ENCODE measurements at places on chromosomes 2 and 18. TPM values are rescaled to one million over a fixed set of nuclear protein-coding genes. Genes with fewer than 3 reads are reported as not detected.

DNA sequence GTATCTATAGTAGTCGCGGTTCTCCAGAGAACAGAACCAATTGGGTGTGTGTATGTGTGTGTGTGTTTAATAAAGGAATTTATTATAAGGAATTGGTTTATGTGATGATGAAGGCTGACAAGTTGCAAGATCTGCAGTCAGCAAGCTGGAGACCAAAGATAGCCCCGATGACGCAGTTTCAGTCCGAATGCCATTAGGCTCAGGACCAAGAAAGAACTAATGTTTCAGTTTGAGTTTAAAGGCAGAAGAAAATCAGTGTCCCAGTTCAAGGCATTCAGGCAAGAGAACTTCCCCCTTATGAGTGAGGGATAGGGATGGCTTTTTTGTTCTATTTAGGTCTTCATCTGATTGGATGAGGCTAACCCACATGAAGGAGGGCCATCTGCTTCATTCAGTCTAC lies 221.6 kb downstream of the HNMT start:
- no peak for DNase-seq

- DNase-seq: no peak
Observed at GRCh38 chr2:231412618-231412963, 17.1 kb downstream of the B3GNT7 start.

DNA sequence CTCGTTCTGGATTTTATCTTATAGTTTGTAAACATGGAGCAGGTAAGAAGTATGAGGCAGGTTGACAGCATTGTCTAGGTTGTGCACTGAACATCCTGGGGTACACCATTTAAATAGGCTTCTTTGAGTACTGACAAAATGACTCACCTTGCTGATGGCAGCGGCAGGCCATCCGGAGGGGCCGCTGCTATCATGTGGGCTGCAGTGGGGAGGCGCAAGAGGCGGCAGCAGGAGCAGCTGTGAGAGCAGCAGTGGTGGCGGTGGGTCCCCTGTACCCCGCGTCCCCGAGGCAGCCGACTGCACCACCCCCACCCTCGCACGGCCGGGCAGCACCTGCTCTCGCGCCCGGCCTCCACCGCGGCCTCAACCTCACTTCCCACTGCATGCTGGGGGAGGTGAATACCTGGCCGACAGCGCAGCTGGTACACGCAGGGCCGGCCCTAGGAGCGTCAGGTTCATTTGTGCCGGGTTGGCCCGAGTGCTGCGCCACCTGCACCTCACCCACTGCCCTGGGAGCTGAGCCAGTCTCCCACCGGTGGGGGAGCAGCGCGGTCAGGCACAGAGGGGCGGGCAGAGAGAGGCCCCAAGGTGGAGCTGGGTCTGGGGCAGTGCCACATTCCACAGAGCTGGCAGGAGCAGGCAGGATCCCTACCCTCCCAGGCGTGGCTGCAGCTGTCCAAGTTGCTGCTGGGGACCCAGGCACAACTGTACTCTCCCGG lies 154.5 kb upstream of the RBMS1 start:
- DNase-seq: no peak

DNA sequence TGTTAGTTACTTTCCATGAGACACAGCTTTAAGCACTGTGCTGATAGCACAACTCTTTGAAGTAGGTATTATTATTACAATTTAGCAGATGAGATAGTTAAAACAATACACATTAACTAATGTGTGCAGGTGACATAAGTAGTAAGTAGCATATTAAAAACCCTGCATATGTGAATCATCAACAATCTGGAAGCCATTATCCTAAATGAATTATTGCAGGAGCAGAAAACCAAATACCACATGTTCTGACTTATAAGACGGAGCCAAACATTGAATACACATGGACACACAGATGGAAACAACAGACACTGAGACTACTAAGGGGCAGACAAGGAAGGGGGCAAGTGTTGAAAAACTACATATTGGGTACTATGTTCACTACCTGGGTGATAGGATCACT lies 300.3 kb upstream of the GULP1 start:
- no peak for DNase-seq

GRCh38 chr2:127365211-127365643 lies 22.5 kb downstream of the MAP3K2 start:
- DNase-seq: no peak

DNA sequence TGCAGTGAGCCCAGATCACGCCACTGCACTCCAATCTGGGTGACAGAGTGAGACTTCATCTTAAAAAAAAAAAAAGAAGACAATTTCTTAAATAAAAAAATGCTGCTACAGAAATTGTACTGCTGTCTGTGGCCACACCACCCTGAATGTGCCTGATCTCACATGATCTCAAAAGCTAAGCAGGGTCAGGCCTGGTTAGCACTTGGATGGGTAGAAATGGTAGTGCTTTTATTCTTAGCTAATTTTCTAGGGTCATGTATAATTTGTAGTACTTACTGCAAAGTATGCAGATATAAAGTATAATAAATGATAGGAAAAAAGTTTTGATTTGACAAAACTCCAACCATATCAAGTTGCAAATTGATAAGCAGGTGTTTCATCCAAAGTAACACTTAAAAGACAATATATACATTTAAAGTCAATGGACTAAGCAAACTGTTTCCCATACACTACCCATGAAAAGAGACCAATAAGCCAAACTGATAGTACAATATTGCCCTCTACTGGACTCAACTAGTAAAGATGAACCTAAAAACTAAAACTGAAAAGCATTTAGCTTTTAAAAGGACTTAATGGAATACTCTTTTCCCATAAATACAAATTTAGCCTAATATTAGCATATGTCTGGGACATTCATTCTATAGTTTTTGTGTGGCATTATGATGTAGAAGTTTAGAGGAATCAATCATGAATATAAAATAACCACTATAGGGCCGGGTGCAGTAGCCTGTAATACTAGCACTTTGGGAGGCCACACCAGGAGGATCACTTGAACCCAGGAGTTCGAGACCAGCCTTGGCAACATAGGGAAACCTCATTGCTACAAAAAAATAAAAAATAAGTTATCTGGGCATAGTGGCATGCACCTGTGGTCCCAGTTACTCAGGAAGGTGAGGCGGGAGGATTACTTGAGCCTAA lies 18.6 kb upstream of the PEX13 start:
- no peak for DNase-seq

DNA sequence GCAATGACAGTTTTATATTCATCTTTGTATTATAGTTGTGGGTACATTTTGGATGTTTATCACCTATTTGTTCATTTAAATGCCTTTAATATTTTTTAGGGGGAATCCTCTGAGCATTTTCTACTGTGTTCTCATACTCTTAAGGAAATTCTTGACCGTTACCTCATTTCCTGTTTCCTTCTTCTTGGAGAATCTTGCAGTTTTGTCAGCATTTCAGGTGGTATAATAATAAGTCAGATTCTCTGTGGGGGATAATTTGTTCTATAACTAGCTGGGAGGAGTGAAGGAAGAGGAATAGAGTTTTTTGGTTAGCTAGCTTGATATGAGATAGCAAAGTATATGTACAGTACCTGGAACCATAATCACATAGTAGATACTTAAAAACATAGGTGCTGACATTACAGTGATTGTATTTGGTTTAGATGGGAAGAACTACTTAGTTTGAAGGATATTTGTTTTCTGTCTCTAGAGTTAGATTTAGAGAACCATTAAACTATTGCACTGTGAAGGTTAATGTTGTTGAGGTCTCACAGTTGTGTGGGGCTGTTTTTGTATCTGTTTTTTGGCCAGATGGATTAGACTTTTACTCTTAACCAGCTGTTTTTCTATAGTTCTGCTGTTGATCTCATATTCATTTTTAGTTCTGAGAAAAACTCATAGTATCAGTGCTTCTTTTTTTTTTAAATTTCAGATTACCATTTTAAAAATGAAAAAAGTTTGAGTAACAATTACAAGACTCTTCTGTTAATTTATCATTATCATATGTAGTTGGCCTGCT lies 14.2 kb downstream of the MTX2 start:
- no peak for DNase-seq

DNA sequence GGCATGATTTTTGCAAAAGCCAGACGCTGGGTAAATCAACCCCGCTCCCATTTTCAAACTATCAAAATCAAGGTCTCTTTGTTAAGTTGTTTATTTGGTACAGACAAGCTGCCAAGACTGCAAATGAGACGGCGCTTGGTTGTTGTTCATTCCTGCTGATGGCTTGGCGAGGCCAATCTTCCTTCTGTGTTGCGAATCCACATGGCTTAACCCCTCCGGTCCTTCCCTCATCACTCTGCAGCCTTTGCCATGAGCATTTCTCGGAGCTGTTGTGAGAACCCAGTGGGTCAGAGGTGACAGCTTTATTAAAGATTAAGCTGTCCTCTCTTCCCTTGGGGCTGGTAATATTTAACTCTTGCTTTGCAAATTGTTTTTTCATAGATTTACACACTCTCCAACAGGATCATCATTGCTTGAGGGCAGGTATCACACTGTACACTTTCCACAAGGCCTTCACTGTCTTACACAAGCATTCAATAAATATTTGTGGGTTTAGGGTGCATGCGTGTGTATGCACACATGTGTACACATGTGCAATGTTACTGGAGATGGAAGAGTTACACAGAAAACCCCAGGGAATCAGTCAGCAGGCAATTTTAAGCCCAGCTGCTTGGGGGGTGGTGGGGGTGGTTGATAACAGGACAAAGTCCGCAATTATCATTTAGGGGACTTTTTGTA lies 27.8 kb upstream of the KCNF1 start:
- no peak for DNase-seq

- DNase-seq: no peak
Observed at GRCh38 chr2:113169002-113169530, 4.7 kb upstream of the PSD4 start.

DNA sequence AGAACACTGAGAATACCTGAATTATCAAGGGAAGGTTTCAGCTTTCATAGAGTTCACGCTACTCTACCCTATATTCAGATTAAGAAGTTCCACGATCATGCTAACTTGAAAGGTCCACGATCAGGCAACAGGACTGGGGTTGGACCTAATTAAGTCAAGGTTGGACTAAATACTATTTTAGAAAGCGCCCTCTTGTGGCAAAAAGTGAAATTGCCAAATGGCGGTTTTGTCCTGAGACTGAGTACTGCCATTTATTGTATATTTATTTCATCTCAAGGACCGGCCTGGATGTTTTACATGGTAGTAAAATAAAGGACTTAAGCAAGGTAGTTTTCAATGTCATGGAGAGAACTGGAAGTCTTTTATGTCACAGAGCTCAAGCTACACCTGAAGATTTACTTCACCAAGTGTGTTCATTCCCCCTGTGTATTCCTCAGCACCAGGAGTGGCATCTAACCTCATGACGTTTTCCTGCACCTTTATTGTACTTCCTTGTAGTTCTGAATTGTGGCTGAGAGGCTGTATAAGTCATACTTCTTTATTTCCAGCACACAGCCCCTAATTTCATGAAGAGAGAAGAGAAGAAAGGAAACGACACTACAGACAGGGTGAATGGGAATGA lies 56.8 kb downstream of the SRD5A2 start:
- peak; percentile 48 for DNase-seq

GRCh38 chr2:241366678-241367077 lies 10.6 kb downstream of the FARP2 start:
- no peak for DNase-seq

DNA sequence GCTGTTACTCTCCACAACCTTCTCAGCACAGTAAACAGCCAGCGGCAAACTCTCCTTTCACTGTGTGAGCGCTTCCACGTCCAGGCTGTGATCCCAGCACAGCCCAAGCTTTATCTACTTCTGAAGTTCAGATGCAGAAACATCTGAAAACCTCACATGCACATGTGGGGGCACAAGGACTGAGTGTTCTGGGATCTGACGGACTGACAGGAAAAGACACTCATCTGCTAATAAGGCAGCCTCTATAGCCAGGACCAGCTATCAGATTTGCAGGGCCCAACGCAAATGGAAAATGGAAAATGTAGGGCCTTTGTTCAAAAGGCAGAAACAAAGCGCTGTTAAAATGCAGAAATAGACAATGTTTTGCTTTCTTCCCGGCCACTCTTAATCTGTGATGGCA lies 133.8 kb upstream of the ARHGAP28 start:
- no peak for DNase-seq

DNA sequence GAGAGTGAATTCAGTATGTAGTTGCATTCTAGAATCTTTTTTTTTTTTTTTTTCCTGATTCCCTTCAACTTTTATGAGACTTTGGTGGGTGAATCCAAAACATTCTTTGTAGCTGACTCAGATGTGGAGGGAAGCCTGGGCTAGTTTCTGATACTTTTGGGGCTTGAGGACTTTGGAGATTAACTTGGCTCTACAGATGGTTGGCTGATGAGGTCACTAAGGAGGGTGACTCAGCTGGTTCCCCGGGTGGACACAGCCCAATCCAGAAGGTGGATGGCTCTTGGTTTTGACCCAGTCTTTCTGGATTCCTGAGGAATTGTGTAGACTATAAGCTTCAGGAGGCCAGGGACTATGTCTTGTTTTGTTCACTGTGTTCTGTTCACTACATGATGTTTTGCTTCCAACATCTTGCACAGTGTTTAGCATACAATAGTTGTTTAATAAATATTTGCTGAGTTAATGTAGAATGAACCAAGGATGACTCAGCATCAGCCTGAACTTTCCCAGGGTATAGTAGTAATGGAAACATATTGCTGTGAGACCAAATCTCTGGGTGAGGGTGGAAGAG lies 30.5 kb downstream of the LAMA3 start:
- DNase-seq: peak; percentile 87

DNA sequence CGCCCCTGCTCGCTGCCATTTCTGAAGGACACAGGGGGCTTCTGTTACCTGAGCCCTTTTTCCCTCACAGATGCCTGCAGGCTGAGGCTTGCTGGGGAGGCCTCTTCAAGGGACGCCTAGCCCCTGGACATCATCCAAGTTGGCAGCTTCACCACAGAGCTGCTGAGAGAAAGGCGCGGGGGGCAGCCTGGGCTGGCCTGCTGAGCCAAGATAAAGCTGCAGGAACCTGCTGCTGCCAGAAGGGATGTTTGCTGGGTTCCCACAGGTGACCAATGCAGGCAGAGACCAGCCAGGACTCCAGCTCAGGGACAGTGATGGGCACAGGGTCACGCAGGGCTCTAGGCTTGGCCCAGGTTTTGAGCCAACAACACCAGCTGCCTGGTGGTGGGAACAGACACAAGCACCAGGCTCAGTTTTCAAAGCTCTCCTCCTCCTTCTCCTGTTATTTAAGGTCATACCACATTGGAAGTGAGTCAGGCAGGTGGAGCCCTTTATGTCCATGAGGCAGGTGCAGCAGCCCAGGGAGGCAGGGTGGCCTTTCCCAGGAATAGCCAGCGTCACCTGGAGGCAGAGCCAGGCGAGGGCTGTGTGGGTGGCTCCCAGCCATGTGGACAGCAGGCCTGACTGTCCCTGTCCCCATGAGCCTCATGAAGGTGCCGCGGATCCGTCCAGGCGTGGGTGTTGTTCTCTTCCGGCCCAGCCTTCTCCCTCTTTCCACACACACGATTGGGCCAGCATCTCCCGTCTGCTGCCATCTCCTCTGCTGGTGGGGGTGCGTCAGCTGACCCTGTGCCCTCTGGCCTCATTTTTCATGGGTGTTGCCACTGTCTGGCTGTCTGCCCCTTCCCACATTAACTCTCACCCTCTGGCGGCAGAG lies 515.5 kb upstream of the MYT1L start:
- peak; percentile 45 for DNase-seq

GRCh38 chr18:38243291-38243690 lies 677.7 kb upstream of the CELF4 start:
- DNase-seq: no peak

Gene KCNE4
- not detected for total RNA-seq

Gene RFX8
- total RNA-seq: not detected

Gene DSG1
- total RNA-seq: not detected

Gene CFAP221
- total RNA-seq: 0.96 TPM

Gene LIMS3
- 1.1 TPM for total RNA-seq

Gene RAX
- not detected for total RNA-seq

Gene CELF4
- total RNA-seq: not detected

All from HCT116 (cell line).